Natural killer cell treated with Interleukin-12 subunit alpha and Interleukin-12 subunit beta and Interleukin-15 and Interleukin-18, amount 100 ng/mL, for 72 hours (primary cell): ENCODE measurements at places on chromosomes 3 and 15. TPM values are rescaled to one million over a fixed set of nuclear protein-coding genes. Genes with fewer than 3 reads are reported as not detected.

SH2D7 gene
- total RNA-seq = not detected

KLHL6 gene
- 19.3 TPM for total RNA-seq

- DNase-seq = peak; percentile 65
Measured at GRCh38 chr3:187902041-187902471, 156.8 kb upstream of the BCL6 start.

- no peak for DNase-seq
Measured at GRCh38 chr15:72585476-72586058, 68.9 kb upstream of the GOLGA6B start.

DNA sequence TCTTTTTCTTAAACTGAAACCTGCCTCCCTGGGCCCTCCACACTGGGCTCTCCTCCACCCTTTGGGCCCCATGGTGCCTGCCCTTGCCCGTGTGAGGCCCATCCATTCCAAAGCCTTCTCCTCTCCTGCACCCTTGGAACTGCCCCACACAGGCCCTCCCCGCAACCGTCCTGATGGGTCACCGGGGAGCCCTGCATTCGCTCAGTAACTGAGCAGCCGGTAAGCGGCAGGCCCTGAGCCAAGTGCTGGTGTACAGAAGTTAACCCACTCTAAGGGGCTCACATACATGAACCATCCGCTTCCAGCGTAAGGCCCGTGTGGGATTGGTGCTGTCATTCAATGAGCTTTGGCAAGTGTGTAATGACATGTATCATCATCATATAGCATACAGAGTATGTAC is 5.4 kb upstream of the LRRC15 start:
- DNase-seq = no peak

GRCh38 chr15:80923668-80924067 is 66.0 kb downstream of the MESD start:
- no peak for DNase-seq

GRCh38 chr3:185930393-185931107 is 7.3 kb downstream of the TRA2B start:
- no peak for DNase-seq

DNA sequence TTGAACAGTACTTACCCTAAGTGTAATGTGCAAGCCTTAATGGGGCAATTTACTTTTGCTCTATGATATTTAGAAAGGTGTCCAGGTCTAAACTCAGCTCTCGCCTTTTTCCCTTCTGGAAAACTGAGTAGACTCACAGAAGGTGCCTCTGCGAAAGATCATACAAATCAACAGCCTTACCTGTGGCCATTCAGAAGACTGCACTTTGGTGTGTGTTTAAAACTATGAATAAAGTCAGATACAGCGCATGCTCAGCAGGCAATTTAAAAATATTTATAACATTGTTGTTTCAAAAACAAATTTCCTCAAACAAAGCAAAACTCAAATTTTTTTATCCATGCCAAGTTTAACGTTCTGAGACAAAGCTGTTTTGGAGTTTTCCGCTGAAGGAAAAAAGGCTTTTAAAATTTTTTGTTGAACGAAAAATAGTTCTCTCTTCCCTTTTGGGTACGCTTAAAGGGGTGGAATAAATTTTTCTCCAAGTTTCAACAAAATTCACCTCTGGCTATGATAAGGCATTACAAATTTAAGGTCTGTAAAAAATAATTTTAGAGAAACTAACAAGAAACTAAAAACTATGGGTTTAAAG is 156.3 kb downstream of the TIGIT start:
- DNase-seq = no peak

GRCh38 chr15:28961391-28961790 is 75.6 kb downstream of the APBA2 start:
- no peak for DNase-seq

- no peak for DNase-seq
Measured at GRCh38 chr15:69743091-69743490, 290.5 kb downstream of the RPLP1 start.

DNA sequence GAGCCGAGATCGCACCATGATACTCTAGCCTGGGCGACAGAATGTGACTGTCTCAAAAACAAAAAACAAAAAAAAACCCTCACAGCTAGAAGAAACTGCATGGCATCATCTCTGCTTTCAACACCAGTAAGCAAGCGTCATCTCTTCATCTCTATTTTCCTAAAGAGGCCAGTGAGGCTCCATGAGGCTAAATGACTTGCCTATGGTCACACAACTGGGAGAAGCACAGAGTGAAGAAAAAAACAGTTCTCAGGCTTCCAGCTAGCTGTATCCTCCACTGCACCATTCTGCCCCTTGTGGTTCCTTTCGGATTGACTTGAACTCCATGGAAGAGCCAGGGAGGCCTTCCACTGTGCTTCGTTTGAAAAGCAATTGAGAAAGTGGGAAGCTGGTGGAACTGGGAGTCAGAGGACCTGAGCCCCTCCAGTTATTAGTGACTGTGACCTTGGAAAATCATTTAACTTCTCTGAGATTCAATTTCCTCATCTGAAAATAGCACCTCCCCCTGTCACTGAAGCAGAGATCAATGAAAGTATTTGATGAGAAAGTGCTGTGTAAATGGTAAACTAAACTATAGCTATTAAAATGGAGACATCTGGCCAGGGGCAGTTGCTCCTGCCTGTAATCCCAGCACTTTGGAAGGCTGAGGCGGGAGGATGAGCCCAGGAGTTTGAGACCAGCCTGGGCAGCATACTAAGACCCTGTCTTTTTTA is 32.1 kb upstream of the DENND4A start:
- DNase-seq = no peak

GRCh38 chr3:156727519-156728205 is 53.3 kb downstream of the TIPARP start:
- no peak for DNase-seq

GRCh38 chr3:50192689-50193141 is 1.3 kb downstream of the GNAT1 start:
- peak; percentile 80 for DNase-seq

- DNase-seq = no peak
Measured at GRCh38 chr15:50925281-50925680, 16.8 kb downstream of the AP4E1 start.

- DNase-seq = no peak
Measured at GRCh38 chr15:41874736-41875135, 19.1 kb downstream of the SPTBN5 start.
